Activated naive CD8-positive, alpha-beta T cell treated with anti-CD3 and anti-CD28 coated beads, Interleukin-2, amount 50 U/mL, for 16 hours (primary cell): ENCODE measurements at places on chromosomes 1 and 21.
A peak's percentile ranks its signal among the peaks of the same experiment; 100 is the strongest.

GRCh38 chr1:243343970-243344937, 88.4 kb downstream of the SDCCAG8 start:
- DNase-seq, result no peak

GRCh38 chr1:116502671-116503314, 68.0 kb downstream of the CD58 start:
- no peak for DNase-seq

GRCh38 chr1:242083742-242084141, 84.8 kb upstream of the MAP1LC3C start:
- no peak for DNase-seq

DNA sequence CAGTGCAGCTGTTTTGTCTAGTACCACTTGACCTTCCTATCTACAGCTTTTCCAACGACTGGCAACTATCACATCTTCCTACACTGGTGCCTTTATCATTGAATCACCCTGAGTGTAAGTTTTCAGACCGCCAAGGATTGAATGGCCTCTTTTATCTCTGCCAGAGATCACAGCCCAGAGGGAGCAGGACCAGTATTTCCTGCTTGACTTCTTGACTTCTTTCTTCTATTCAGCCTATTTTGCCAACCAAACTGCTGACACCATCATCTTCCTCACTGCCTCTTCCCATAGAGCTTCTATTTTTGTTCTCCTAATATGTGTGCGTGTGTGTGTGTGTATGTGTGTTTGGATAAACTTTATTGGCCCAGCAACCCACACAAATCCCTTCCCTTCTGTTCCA, 53.8 kb downstream of the SERBP1 start:
- no peak for DNase-seq

- DNase-seq, result no peak
These were observed 278.4 kb downstream of the ZNF326 start for GRCh38 chr1:90273241-90273774.

DNA sequence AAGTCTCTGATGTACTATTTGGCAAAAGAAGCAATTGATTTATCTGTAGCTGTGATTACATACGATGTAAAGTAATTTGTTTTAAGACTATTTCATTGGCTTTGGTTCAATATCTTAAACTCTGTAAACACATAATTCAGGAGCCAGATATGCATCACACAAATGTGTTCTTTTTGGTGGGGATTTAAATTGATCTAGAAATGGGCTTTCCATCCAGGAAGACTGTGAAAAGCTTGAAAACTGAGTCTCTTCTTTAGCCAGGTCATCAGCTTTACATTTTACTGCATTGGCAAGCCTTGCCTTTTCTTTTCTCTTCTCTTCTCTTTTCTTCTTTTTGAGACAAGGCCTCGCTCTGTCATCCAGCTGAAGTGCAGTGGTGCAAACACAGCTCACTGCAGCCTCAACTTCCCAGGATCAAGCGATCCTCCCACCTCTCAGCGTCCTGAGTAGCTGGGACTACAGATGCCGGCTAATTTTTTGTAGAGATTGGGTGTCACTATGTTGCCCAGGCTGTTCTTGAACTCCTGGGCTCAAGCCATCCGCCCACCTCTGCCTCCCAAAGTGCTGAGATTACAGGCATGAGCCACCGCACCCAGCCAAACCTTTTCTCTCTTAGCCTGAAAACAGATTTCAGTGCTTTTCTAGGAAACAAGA, 1.4 kb downstream of the RCAN3 start:
- DNase-seq, result no peak

GRCh38 chr1:85202092-85202863, 1.5 kb upstream of the SYDE2 start:
- no peak for DNase-seq

DNA sequence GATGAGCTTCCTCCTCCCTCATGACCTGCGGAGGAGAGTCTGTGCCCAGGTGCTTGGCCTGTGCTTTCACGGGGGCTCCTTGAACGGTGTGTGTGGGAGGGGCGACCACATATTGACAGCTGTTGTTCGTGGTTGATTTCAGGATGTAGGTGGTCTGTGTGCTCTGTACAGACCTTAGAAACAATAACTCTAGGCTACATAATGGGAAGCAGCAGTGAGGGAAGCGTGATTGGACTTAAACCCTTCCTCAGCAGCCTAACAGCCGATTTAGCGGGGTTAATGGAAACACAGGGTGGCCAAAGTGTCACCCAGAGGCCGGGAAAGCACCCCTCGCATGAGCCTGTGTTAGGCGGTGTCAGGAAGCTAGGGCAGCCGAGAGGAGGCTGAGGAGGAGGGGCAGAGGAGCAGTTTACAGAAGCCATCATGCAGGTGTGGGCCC, 56.0 kb downstream of the TBCE start:
- DNase-seq, result peak; percentile 3

DNA sequence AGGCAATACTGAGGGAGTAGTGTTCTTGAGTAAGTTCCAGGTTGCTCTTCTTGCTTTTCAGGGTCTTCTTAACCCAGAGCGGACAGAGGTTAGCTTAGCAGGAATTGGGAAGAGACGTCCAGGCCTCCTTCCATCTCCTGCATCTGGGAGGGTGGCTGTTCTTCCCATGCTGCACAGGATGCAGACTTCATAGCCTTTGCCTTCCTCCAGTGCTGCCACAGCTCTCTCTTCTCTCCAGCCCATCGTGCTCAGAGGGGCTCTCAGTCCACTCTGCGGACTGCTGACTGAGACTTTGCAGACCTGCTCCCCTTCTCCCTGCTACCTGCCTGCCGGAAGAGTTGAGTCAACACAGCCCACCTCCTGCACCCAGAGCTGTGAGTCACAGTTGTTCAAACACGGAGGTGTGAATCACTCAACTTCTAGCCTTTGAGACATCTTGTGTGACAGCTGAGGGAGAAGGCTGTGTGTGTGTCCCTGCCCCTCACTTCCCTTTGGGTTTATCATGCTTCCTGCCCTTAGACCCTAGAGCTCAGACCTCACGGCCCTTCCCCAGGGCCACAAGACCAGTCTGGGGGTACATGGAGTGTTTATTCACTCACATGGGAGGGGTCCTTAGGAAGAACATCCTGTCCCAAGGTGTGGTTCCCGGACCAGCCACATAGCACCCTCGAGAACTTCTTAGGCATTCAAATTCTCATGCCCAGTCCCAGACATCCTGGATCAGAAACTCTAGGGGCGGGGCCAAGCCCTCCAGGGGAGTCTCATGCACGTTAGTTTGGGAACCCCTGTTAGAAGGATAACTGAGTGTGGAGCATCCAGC, 158.3 kb upstream of the CACNA1E start:
- peak; percentile 48 for DNase-seq

- DNase-seq, result peak; percentile 19
These were observed 125.1 kb upstream of the IPO9 start for GRCh38 chr1:201703621-201704438.

DNA sequence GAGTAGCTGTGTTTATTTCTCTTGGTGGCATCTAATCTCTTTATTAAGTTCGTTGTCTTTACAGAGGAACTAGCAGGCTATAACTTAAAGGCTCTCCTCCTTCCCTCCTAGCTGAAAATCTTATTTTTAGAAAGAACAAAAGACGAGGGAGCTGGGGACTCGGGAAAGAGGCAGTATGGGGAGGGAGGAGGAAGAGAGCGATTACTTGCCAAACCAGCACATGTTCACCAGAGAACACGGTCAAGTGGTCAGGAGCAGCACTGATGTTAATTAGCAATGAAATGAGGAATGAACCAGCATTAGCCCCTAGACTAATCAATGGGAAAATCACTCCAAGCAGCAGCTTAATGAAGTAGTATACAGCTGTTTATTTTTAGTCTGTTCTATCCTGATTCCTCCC, 171.3 kb upstream of the ESRRG start:
- DNase-seq, result no peak
